ENCODE measurements at places on chromosomes 5 and 9. TPM values are rescaled to one million over a fixed set of nuclear protein-coding genes. Genes with fewer than 3 reads are reported as not detected.

- no peak for DNase-seq
Observed at GRCh38 chr5:109180668-109181067, 229.1 kb downstream of the PJA2 start.

DNA sequence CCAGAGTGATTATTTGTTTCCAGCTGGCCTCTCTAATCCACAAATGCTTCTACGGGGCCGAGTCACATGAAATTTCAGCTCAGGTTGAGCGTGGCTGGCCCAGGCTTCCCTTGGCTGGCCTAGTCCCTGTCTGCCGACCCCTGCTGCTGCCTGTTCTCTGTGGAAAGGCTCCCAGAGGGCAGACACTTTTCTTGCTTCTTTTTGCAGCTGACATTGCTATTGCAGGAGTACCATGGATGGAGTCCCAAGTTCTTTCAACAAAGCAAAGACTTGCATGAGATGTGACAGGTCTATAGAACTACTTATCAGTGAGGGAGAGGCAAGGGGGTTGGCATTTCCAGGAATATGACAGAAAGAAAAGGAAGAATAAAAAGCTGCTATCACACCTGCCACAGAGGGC is 287.4 kb upstream of the ARRDC3 start:
- DNase-seq: no peak

- DNase-seq: no peak
Observed at GRCh38 chr9:73426269-73426668, 274.6 kb downstream of the ANXA1 start.

- no peak for DNase-seq
Observed at GRCh38 chr9:13118313-13118712, 161.2 kb downstream of the MPDZ start.

DNA sequence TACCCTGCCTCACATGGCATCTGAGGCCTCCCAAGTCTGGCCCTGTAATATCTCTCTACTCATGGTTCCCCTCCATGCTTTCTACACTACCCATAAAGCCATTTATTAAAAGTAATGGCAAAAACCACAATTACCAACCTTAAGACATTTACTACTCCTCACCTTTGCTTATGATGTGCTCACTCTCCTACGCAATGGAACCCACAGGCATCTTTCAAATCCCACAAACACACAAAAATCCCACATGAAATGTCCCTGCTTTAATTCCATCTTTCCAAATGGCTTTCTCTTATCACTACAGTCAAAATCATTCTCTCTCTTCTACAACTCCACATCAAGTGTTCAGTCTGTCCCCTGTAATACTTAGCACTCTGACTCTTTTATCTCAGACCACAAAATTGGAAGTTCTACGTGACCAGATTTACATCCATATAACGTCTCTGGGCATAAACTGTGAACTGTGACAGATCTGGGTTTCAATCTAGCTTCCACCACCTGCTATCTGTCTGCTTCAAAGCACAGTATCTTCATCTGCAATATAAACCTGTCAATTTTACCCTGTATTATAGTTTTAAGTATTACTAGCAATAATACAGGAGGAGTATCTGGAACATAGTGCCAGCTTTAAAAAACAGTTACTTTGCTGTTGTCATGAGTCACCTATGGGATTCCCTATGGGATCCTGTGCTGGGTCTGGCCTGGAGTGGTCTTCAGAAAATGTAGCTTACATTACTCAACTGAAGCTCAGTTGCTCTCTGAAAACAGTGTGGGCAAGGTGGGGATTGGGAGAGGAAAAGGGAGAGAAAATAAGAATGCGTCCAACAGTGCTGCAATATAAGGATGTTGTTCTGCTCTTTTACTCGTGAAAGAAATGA is 137.1 kb upstream of the TRIM32 start:
- no peak for DNase-seq

DNA sequence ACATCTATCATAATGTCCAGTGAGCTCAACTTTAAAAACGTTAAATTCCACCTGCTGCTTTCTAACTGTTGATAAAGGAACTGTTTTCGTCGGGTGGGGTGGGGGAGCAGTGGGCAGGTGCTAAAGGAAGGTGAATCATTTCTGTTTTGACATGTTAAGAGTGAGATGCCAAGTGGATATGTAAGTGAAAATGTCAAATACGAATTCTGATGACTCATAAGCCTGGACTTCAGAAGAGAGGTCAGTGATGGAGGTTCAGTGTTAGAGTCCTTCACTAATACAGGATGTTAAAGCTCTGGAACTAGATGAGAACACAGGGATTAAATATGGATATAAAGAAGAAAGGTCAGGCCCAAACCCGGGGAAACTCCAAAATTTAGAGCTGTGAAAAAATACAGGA is 617.9 kb upstream of the CTNND2 start:
- DNase-seq: no peak

DNA sequence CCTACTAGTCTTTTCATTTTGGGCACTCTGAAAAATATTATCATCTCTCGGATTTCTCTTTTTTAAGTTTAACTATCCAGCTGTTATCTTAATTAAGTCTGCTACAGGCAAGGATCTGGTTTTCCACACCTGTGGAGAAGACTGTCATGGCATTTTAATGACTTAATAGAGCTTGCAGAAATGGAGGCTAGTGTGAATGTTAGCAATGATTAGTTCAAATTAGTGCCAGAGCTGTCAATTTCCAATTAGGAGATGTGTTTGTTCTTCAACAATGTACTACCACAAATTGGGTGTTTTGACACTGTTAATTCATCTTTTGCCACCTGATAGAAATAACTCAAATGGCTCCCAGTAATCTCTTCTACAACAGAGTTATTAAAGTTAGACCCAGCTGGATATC is 2023.0 kb upstream of the CDH9 start:
- DNase-seq: no peak

DNA sequence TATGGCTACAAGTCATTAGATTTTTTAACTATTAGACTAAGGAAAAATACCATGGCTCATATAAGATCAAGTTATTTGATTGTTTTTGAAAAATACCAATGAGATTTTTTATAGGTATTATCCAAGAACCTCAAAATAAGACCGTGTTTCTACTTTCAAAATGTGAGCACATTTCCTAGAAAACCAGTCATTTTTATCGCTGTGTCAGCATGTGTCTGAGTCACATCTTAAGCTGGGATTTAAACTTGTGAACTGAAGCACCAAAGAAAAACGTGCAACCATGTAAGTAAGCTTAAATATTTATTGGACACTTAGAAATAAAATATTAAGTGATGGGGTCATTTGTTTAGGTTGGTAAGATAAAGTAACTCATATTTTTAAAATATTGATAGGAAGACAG is 1676.0 kb upstream of the NUDT12 start:
- DNase-seq: no peak

GRCh38 chr9:137441289-137441934 is at the start of gene ENTPD8:
TSS of gene ENTPD8 (minus strand) at chr9:137441357. CDS start at chr9:137438285, 3,072 bp downstream.
- DNase-seq: no peak

- no peak for DNase-seq
Observed at GRCh38 chr9:20662156-20662555, 21.9 kb upstream of the FOCAD start.

GRCh38 chr5:122406181-122406580 is 94.1 kb downstream of the SNCAIP start:
- DNase-seq: no peak

DNA sequence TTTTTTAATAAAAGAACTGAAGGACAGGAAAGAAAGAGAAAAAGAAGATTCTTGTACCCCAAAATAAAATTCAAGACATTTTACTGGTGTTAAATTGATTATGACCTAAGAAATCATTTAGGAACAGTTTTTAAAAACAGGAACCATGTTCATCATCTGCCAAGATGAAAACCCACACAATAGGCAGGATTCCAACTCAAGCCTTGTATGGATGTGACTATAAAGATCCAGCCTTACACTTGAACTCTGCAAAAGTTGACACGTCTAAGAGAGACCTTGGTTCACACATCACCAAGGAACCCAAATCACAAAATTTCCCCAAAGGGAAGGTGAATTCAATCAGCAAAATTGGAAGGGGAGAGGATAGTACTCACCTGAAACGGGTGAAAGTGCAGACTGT is 82.6 kb downstream of the SMIM23 start:
- no peak for DNase-seq

DNA sequence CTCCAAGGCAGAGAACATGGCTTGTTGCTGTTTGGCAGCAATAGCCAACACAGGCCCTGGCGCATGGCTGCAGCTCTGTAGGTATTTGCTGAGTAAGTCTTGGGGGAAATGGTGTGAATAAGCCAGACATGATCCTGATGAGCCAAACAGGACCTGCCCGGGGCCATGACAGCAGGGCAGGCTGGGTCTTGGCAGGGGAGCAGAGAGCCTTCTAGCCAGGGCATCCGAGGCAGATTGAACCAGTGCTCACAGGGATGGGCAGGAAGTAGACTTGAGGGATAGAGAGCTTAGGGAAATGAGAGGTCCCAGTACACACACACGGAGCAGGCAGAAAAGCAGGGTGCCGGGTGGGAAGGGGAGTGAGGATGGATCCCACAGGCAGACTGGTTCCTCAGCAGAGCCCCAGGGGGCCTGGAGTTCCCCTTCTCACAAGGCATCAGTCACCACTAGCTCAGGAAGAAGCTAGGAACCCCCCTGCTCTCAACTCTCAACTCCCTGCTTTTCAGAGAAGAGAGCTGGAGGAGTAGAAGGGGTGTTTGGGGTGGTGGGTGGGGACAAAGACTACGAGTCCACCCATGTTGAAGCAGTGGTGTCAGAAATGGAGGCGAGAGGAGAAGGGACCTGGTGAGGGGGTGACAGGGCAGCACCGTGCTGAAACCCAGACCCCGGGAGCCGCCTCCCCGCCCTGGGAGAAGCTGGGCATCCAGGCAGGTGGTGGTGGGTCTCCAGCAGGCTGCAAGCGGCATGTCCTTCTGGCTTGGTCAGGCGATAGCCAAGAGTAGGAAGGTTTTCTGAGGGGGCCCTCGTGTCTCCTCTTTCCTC is 111.1 kb downstream of the RGS3 start:
- peak; percentile 49 for DNase-seq

COMMD10 gene
- 20.2 TPM for total RNA-seq

ANKRD18A gene
- not detected for total RNA-seq

PCDHA10 gene
- total RNA-seq: not detected

GNAQ gene
- total RNA-seq: 43.3 TPM

PAEP gene
- not detected for total RNA-seq

IFNA16 gene
- total RNA-seq: not detected
